Aorta (tissue), 5 donors: ENCODE measurements at places on chromosomes 3 and 15. TPM values are rescaled to one million over a fixed set of nuclear protein-coding genes. Genes with fewer than 3 reads are reported as not detected.

GRCh38 chr3:27960133-27960532, 238.0 kb upstream of the EOMES start:
- DNase-seq = no peak
- H3K4me1 ChIP-seq = no peaks in the 10 kb centered on the region
- no peaks in the 10 kb centered on the region for H3K36me3 ChIP-seq
- H3K4me3 ChIP-seq = no peak overlapping the region
- no peaks in the 10 kb centered on the region for H3K27me3 ChIP-seq
- no peak overlapping the region for H3K27ac ChIP-seq

DNA sequence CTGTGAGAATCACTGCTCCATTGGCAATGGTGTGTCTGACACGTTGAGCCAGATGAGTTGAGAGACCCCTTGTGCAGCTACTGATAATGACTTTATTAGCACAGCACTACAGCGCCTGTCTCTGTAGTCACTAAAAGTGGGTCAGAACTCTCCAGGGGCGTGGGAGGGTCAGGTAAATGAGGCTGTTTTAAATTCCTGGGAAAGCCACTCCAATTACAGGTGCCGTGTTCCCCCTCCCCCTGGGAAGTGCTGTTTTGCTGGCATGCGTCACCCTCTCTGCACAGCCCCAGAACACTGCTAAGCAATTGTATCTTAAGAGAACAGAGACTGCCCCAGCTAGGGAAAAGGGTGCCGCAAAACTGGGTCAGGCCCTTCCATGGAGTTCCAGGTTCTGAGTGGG, 21.5 kb upstream of the CPNE9 start:
- DNase-seq = no peak
- no peak overlapping the region for H3K4me3 ChIP-seq
- H3K4me1 ChIP-seq = no peaks in the 10 kb centered on the region
- peaks cover 43% of the 10 kb centered on the region for H3K36me3 ChIP-seq

DNA sequence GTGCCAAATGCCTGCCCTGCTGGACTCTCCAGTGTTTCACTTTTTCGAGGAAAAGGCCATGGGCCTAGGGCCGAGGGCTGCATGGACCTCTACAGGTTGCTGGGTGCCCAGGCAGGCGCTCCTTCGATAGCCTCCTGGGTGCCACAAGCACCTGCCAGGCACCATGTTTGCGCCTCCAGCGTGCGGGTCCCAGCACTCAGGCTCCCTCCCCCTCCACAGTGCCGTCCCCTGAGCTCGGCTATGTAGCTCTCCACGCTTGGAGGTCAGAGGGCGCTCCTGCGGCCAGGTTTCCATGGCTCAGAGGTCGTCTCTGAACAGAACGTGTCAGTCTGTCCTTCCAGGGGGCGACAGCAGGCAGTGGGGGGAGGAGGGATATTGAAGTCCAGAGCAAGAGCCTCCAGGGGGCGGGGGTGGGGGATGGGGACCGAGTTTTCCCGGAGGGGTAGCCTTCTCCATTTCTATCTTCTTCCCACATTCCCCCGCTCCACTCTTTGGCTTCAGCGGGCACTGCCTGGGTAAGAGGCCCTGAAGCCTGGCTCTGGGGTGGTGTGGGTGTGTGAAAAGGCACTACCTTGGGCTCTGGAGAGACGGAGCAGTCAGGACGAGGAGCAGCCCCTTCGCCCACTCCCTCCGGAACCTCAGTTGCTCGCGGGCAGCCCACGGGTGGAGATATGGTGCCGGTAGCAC, 3.6 kb downstream of the ONECUT1 start:
- no peaks in the 10 kb centered on the region for H3K27me3 ChIP-seq
- DNase-seq = peak; percentile 75
- no peaks in the 10 kb centered on the region for H3K4me1 ChIP-seq
- H3K4me3 ChIP-seq = no peak overlapping the region
- H3K36me3 ChIP-seq = no peaks in the 10 kb centered on the region

DNA sequence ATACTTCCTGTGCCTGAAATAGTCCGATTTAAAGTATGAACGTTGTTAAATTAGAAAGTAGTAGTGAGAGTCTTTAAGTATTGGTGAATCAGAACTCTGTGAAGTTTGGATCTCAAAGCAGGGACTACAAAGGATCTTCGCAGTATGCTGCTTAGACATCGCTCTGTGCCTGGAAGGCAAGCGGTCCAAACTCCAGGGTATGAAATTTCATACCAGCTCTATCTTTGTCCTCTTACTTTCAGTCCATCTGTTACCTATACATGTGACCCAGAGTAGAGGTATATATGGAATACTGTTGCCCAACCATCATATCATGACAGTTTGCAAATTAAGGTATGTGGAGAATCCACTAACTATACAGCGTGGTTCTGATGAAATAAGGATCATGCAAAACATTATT, 34.5 kb downstream of the VPS8 start:
- no peak overlapping the region for H3K4me3 ChIP-seq
- H3K4me1 ChIP-seq = no peaks in the 10 kb centered on the region

DNA sequence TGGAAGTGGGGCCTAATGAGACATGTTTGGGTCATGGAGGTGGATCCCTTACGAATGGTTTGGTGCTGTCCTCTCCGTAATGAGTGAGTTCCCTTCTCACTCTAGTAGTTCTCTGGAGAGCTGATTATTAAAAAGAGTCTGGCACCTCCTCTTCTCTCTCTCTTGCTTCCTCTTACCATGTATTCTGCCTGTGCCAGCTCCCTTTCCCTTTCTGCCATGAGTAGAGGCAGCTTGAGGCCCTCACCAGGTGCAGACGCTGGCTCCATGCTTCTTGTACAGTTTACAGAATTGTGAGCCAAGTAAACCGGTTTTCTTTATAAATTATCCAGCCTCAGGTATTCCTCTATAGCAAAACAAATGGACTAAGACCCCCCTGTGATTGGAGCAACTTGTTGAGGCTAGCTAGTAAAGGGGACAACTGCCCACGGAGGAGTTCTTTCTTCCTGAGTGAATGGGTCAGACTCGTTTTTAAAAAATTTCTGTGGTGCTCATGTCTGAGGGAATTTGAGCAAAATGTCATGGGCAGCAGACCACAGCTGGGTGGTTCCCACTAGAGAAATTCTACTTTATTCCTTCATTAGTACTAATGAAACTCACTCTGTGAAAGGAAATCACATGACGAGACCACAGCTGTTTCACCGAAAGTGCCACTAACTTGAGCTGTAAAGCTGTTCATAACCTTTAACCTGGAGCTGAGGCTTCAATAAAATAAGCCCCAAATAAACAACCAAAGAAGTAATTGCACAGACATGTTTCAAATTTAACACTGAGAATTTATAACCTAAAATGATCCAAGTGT, 210.0 kb downstream of the NFKBIZ start:
- H3K27me3 ChIP-seq = no peaks in the 10 kb centered on the region
- H3K4me3 ChIP-seq = no peak overlapping the region
- no peaks in the 10 kb centered on the region for H3K36me3 ChIP-seq

DNA sequence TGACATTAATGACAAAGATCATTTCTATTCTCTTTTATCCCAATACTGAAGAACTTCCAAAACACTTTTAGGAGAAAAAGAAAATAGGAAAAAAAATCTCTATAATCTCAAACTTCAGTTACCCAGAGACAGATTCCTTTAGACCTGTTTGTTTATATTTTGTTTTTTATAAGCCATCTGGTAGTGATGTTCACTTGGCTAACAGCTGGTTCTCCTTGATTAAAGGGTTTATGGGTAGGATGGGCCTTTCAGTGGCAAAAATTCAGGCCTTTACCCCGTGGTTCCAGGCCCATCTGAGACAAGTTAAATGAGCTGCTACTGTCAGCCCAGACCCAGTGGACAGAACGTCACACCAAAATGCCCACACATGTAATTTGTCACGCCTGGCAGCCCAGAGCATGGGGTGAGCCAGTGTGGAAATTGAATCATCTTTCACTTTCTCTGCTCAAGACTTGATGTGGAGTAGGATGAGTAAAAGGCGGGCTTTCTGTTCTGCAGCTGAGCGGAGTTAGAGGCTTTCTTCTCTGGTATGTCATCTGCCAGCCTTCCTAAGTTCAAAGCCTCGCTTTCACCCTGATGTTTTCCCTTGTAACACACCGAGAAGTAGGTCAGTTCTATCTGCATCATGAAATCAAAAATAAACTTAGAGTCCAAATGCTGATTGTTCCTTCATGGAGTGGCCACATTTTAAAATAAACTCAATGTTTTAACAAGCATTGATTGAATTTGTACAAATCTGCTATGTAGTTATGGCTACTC, 62.5 kb upstream of the SKOR1 start:
- H3K4me3 ChIP-seq = no peak overlapping the region
- H3K27ac ChIP-seq = no peak overlapping the region
- DNase-seq = no peak
- no peaks in the 10 kb centered on the region for H3K27me3 ChIP-seq
- no peaks in the 10 kb centered on the region for H3K36me3 ChIP-seq

Gene CLDN16
- not detected for total RNA-seq
